ENCODE measurements at places on chromosomes 7 and 10.
A peak's percentile ranks its signal among the peaks of the same experiment; 100 is the strongest.

GRCh38 chr7:110407706-110408105, 683.2 kb upstream of the LRRN3 start:
- no peak for DNase-seq

- DNase-seq = no peak
Measured at GRCh38 chr10:5343561-5343960, 21.2 kb upstream of the UCN3 start.

- no peak for DNase-seq
Measured at GRCh38 chr10:111030042-111030750, 46.6 kb upstream of the ADRA2A start.

DNA sequence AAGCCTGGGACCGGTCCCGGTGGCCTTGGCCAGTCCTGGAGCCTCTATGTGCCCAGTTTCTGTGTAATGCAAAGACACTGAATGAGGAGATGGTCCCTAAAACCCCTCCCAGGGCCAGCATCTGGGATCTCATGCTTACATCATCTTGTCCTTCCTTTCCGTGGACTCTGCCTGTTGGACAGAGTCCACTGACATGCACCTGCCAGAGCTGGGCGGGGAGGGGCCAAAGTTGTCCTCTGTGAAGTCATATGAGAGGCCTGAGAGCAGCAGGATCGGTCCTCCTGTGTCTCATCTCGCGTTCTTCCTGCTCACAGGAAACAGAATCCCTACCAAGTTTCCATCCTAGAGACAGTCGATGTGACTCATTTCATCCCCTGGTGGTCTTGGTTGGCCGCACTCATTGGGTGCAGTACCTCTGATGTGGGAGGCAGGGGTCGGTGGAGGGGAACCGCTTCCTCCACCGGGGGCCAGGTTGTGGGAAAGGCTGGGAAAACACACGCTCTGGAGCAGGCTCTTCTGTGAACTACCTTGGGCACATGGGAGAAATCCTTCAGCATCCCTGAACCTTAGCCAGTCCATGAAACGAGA, 389.6 kb upstream of the PODXL start:
- no peak for DNase-seq

DNA sequence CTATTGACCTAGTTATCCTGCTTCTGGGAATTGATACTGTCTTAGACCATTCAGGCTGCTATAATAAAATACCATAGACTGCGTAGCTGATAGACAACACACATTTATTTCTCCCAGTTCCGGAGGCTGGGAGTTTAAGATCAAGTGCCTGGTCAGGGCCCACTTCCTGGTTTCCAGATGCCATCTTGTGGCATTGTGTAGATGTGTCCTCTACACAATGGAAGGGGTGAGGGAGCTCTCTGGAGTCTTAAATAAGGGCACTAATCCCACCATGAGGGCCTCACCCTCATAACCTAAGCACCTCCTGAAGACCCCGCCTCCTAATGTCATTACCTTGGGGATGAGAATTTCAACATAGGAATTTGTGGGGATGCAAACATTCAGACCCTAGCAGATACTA, 62.4 kb downstream of the SLC35B4 start:
- no peak for DNase-seq

DNA sequence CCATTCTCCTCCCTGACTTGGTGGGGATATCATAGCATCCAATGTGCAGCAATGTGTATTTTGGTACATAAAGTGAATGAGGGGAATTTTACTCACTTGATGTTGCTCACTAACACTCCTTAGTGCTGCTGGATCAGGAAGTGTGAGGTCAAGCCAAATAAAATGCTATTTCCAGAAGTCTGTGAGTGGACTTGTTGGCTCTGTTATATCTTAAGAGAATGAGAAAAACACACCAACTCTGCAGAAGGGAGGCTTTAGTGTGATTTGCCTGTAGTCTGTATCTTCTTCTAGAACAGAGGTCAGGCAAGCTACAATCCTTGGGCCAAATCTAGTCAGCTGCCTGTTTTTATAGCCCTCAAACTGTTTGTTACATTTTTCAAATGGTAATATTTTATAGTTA, 154.3 kb downstream of the POLR1F start:
- DNase-seq = no peak

DNA sequence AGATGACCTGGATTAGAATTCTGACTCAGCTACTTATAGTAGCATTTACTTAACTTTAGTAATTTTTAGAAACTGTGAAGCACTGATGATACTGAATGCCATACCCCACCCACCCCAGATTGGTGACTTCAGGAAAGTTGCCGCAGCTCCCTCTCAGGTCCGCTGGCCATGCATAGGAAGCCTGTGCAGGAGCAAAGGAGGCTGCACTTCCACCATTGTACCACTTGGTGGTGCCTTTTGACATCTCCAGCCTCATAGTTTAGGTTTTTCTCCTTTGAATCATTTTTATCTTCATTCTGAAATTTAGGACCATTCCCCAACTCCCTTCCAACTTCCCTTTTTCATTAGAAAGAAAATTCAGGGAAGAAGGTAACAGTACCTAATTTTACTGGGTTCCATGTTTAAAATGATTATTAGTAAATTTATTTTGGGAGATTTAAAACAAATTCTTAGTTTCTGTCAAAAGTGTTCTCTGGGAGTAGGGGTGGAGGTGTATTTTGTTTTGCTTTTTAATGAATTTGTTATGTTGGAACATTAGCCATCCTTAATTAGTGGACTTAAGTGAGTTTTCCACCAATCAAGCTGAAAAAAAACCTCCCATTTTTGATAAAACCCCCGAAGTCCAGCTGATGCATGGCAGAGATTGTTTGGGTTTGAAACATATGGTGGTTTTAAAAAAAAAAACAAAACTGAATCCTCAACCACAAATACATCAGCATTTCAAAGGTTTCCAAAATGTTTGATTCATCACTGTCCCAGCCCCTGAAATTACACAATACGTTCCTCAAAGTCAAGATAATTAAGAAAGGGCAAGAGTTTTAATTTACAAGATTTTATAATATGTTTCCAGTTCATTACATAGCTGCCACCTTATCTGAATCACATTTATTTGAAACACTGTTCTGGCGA, 109.6 kb downstream of the WNT2 start:
- DNase-seq = peak; percentile 55

DNA sequence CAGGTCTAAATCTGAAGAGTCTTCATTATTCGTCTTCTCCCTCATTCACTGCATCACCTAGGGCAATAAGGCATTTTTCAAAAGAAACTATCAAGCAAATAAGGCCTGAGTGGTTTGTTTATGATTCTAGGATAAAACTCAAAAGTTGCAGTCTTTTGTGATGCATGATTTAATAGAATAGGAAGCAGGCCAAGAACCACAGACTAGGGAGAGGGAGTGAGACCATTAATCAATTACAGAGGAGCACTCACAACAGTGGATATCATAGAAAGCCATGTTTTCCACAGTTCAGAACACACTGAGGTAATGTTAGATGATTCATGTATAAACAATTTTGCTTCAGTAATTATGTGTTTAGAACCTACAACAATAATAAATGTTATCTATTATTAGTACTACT, 87.8 kb upstream of the LRRTM3 start:
- DNase-seq = no peak

GRCh38 chr7:1537535-1538412, 7.3 kb downstream of the MAFK start:
- no peak for DNase-seq

DNA sequence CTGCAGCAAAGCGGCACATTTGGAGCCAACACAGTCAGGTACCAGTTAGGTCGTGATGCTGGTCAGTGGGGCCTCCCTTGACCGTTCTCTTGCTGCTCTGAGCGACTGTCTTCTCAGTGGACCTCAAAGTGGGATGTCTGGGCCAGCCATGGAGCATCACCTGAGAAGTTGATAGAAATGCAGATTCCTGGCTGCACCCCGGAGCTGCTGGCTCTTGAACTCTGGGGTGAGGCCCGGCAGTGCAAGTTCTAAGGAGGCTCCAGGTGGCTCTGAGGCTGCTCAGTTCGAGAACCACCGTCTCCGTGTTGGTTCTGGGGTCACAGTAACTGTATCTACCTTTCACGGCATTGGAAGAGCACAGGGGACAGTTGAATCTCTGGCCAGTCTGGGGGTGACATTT, 147.5 kb downstream of the WDR37 start:
- no peak for DNase-seq

- no peak for DNase-seq
Measured at GRCh38 chr10:49094646-49095045, 20.7 kb downstream of the VSTM4 start.

DNA sequence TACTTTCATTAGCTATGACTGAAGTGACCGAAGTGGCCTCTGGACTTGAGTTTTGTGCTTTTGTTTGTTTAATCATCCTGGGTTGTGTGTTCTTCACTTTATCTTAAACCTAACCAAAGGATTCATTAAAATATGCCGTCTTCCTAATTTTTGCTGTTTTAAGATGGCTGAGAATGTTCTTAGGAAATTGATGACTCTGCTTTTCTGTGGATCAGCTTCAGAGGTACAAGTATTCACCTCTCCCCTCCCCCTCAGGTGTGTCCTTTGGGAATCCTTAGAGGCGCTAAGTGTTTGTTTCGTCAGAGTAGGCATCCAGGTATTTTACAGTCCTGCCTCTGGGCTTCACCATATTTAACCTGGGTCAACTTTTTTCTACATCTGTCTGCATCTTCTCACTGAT, 1.1 kb downstream of the CCDC126 start:
- DNase-seq = no peak

- DNase-seq = no peak
Measured at GRCh38 chr10:8048281-8049008, 6.0 kb upstream of the GATA3 start.

DNA sequence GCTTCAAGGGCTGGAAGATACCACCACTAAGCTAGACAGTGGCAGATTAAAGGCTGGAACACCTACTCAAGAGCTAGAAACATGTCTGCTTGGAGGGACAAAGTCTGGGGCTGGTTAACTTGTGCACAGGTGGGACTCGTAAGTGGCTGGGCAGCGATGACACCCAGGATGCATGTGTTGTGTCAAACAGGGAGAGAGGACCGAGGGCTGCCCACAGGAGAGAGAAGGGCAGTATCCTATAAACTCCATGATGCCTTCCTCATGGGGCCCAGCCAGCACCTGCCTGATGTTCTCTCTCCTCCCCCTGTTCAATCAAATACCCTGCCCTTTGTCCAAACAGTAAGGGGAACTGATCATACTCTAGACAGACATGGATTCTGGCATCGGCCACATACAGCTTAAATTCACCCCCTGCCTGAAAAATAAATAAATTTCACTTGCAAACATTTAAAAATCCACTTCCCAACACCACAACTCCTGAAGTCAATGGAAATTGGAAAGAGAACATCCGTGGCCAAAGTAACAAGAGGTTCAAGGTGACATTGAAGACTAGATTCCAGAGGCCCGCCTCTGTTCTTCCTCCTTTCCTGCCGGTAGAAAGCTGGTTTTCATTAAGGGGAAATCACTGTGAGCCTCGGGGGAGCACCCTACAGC, 50.6 kb downstream of the CHST15 start:
- DNase-seq = no peak

GRCh38 chr10:20855398-20856038, 41.6 kb downstream of the NEBL start:
- DNase-seq = no peak

- DNase-seq = no peak
Measured at GRCh38 chr7:131250331-131250730, 77.3 kb upstream of the MKLN1 start.

DNA sequence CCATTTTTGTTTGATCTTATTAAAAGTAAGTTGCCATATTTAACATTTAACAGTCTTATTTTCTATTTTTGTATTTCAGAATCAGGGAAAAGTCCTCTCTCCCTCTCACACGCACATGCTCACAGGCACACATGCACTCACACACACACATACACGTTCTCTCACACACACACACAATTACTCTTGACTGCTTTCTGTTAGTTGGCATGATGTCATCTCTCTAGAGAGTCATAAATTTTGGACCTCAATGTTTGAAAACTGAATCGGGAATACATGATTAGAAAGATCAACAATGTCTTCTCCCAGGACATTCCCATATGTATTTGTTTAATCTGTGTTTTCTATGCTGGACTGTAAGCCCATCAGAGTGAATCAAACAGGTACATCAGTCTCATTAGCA, 165.7 kb upstream of the AHR start:
- no peak for DNase-seq

DNA sequence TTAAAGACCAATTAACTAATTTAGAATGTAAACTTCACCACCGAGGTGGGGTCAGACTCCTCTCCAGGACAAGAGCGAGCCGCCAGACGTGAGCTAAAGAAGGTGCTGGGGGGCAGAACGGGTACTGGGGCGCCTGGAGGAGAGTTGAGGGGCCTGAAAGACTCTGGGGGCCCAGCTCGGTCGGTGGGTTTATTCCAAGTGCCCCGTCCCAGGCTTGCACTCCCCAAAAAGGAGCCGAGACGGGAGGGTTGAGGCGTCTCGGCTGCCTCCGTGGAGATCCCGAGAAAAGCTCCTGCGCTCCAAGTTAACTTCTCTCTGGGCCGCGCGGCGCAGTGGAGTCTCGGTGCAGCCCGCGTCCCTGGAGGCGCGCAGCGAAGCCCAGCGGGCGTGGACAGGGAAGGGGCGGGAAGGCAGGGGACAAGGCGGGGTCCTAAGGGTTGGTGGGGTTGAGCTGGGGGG, 553.3 kb downstream of the TFEC start:
- peak; percentile 3 for DNase-seq

DNA sequence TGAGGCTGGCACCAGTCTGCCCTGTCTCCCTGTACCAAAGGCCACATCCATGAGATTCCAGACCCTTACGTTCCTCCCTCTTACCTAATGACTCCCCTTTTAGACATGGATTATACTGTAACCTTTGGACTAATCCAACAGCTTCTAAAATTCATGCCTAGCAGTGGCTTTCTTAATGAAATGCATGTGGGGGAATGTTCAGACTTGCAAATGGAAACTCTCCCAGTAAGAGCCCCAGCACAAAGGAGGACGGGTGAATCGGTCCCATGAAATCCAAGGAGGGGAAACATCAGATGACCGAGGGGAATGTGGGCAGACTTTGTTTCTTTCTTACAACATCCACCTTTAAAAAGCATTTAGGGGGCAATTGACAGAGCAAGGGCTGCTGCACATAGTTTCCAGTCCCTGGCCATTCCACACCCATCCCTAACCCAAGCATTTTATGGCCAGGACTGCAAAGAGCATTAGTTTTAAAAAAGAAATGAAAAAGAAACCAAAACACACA, 71.5 kb downstream of the COL13A1 start:
- no peak for DNase-seq

DNA sequence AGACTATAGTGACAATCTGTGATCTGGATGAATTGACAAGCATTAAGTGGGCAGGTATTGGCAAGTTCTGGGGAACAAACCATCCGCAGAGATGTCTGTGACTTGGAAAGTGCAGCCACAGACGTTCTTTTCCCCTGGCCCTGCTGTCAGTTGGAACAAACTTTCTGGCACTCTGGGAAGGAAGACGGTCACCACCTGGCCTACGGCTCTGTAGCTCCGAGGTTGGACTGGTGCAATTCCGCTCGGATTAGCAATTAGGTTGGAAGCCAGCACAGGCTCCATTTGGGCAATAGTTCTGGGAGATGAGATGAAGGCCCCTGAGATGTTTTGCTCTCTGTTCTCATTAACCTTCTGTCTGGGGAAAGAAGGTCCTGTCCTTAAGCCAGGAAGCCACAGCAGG, 437.5 kb downstream of the CALN1 start:
- DNase-seq = no peak

DNA sequence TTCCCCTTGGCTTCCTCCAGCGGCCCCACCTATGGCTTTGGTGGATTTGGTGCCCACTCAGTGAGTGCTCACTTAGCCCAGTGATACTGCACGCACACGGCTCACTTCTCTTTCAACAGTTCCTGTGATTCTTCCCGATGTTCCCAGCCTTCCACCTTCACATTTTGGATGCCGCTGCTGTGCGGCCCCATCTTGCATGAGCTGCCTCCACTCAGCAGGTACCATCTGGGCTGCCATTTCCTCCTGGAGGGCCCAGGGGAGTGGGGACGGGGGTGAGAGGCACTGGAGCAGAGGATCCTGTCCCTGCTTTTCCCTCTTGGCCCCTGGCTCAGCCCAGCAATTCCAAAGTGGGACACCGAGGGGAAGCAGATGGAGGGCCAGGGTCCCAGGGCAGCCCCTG, 323.3 kb upstream of the ZNF32 start:
- no peak for DNase-seq
